GM18507 (cell line): ENCODE measurements at places on chromosomes 11 and 22.

GRCh38 chr22:36021606-36022153 lies 6.9 kb downstream of the RBFOX2 start:
- no peak for DNase-seq

DNA sequence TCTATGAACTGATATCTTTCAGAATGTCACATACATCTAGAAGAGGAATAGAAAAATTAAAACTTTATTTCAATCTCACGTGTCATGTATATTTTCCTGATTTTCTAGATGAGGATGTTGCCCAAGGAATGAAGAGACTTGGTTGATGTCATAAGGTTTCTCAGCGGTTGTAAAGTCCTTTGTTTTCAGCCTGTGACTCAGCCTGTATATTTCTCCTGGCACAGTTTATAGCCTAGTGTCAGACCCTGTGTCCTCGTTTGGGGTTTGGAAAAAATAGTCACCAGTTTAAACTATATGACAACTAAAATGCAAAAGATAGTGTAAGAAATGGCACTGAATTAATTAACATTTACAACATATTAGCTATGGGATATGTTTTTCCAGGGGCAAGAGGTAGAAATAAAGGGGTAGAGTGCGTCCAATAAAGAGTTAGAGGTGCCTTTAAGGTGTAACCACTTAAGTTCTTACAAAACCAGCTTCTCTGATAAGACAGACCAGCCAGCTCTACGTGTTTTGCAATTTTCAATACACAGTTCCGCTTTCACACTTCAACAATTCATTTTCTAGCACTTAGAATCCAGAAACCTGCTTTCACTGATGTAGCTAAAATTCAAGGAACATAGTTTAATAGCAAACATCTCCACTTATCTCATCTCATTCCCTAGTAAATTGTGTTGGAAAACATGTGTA lies 1432.6 kb upstream of the TENM4 start:
- no peak for DNase-seq

DNA sequence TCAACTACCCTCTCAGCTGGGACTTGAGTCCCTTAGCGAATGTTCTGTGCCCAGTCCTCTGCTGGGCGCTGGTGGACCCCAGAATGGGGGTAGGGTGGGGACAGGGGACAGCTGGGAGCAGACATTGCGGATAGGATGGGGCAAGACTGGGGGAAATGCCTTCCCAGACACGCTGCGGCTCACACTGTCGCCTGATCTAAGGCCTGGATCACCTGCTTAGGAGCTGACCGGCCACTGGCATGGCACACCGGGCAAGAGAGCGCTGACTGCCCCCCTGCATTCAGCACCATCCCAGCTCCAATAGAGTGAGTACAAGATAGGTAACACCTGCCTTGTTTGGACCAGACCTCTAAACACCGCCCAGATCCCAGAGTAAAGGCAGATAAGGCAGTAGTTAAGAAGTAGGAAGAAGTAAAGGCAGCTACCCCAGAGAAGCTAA lies 1.4 kb downstream of the ARVCF start:
- no peak for DNase-seq

GRCh38 chr11:64499261-64500004 lies 91.6 kb upstream of the SLC22A12 start:
- no peak for DNase-seq

DNA sequence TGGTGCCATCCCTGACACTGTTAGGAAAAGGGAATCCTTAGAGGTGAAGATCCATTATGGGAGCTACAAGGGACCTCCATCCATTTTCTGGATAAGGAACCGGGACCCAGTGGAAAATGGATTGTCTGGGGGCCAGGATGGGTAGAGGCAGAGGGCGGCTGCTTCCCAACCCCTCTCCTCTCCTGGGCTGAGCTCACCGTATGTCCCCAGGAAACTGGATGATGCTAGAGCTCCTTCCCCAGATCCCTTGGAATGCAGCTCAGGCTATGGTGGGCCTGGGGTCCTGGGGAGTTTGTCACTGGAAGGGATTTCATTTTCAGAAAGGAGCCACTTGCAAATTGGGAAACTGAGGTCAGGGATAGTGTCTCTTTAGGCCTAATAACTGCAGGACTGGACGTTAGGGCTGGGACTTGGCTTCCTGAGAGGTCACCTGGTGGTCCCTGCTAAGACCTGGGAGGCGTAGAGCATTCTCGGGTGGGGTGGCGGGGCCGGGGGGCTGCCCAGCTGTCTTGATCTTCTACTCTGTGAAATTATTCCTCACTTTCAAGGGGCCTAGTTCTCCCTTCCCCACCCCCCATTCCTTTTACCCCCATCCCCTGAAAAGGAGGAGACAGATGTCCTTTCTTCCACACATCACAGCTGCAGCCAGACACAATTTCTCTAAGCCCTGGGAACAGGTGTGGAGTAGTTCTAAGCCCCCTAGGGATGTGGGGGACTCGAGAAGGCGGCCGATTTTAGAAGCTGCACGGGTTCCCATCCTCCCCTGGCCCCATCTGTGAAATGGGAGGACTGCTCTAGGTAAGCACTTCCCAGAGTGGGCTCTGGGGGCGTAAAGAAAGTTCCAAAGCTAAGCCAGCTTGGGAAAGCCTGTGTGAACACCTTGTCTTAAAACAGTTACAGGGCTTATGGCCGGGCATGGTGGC lies 99.8 kb downstream of the PKNOX2 start:
- DNase-seq: no peak

DNA sequence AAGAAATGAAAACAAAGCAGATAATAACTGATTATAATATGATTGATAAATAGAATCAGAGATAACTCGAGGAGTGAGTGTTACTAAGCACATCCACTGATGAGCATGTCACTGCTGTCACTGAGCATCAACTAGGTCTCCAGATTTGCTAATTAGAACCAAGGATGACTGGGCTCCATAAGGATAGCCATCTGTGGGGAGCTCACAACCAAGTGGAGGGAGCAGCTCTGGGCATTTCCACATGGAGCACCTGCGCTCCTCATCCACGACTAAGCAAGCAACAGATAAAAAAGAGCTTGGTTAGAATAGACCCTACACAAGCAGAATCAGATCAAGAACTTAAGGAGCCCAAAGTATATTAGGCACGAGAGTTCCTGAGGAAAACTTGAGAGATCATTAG lies 396.0 kb upstream of the B3GAT1 start:
- DNase-seq: no peak

DNA sequence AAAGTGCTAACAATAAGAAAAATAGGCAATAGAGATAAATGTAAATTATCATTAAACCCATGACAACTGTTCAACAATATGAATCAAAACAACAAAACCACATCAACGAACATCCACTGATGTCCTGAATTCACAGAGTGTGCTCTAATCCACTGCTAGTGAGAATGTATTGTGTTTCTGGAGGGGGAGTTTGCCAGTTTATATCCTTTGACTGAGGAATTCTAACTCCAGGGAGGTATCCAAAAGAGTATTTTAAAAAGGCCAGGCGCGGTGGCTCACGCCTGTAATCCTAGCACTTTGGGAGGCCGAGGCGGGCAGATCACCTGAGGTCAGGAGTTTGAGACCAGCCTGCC lies 1.7 kb upstream of the WEE1 start:
- no peak for DNase-seq

- DNase-seq: no peak
Measured at GRCh38 chr11:59556917-59557348, 45.6 kb downstream of the OR4D9 start.

GRCh38 chr11:117228091-117228490 lies 3.8 kb downstream of the PCSK7 start:
- no peak for DNase-seq

DNA sequence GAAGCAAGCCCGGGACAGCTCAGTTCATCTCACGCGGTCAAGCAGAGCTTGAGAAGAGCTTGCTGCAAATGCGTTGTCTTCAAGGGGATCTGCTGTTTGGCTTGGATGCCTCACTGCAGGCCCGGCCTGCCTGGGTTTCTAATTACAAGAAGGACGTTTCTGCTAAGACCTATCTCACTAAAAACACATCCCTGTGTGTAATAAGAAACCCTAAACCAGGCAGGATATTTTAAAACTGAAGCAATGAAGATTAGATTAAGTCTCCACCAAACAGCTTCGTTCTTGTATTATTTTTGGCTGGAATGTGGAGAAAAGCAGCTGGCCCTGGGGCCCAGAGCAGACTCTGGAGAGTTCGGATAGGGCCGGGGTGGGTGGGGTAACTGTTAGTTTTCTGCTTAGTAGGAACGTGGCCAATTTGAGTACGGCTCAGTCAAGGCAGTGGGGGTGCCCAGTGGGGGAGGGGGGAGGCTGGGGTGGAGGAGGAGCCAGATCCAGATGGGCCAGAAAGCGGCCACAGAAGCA lies 6.0 kb downstream of the PKNOX2 start:
- no peak for DNase-seq

GRCh38 chr11:69443138-69443967 lies 38.1 kb upstream of the LINC01488 start:
- DNase-seq: peak; percentile 91
